ENCODE measurements at places on chromosomes 7 and 10.

- DNase-seq = no peak
Observed at GRCh38 chr7:92622685-92623084, 32.5 kb upstream of the FAM133B start.

DNA sequence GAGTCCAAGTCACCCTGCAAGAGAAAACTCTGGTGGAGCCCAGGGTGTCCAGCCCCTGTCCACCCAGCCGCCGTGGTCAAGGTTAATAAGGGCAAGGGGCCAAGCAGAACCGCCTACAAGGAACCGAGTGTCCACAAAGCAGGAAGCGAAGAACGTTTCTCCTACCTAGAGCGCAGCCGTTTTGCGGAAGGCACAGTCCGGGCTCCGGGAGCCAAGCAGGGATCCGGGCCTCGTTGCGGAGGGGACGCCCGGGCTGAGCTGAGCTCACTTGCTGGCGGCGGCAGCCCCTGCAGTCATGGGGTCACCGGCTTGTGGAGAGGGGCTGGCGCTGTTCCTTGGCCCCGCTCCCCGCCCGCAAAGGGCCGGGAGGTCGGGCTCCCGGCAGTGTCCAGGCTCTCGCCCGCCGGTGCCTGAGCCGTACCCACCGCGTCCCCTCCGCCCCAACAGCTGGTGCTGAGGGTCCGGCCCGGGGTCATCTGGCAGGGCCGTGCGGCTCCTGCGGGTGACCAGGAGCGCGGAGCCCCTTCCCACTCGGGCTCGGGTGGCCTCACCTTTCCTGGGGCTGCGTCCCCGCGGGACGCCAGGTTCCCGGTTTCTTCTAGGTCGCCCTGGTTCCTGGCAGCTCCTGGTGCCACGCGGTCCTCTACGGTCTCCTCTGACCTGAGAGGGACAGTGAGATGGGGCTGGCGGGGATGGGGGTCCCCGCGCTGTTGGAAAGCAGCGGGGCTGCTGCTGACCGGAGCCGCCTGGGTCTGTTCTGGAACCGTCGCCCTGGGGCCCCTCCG, 14.0 kb upstream of the ZNF273 start:
- DNase-seq = no peak

DNA sequence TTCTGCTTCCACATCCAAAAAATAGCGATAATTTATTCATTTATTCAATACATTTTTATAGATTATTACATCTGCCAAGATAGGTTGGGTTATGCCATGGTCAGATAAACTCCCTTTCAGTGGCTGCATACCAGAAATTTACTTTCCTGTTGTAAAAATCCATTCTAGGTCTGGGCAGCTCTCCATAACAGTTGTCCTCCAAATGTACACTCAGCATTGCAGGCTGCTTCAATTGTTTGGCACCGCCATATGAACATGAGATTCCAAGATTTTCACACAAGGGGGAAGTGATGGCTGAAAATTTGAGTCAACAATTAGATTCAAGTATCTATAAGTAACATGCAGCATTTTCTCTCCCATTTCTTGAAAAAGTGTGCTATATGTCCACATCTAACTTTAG, 568.7 kb downstream of the ETV1 start:
- DNase-seq = no peak

GRCh38 chr10:62723375-62723774, 81.1 kb upstream of the ADO start:
- DNase-seq = no peak
